ENCODE measurements at places on chromosomes 5 and 9.

- no peak for DNase-seq
Observed at GRCh38 chr9:110142868-110143481, 65.0 kb downstream of the C9orf152 start.

- DNase-seq = no peak
Observed at GRCh38 chr5:22604711-22605110, 248.4 kb downstream of the CDH12 start.

DNA sequence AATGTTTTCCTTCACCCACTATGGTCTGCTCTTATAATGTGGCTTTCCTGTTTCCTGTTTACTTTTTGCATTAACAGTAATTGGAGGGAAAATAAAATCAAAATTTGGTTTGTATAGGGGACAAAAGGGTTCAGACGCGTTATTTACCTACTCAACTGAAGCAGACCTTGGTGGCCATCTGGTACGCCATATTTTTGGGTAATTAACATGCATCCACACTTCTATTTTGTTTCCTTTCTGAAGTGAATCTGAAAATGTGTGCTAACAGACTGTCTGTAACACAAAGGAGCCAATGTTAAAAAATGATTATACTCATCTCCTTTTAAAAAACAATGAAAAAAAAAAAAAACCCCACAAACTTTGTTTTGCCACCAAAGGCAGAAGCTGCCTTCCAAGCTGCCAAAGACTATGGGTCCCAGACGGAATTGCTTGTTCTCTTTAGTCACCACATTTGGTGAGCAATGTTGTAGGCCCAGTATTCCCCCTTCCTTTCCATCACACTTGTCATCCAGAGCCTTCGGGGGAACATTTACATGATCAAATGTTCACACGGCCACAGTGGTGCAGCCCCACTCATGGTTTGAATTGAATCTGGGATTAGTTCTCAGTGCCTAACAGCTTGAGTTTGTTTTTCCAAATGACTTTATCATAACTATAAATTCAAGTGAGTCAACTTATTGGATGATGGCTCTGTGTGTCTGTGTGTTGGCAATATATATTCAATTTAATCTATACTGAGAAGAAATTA is 323.7 kb upstream of the CD180 start:
- DNase-seq = no peak

DNA sequence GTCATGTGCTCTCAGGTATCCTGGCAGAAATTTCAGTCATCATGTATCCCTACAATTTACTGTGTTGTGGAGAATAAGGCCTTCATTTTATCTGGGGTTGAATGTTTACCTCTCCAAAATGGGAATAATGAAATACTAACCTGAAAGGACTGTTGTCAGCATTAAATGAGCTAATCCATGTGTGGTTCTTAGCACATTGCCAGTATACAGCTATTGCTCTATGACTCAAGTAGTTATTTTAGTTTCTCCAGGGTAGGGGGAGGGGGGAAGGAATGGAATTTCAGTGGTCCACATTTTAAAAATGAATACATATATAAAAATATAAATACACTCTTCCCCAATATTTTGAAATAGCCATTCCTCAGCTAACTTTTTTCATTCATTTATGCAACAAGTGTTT is 3.5 kb downstream of the PAM start:
- DNase-seq = no peak

DNA sequence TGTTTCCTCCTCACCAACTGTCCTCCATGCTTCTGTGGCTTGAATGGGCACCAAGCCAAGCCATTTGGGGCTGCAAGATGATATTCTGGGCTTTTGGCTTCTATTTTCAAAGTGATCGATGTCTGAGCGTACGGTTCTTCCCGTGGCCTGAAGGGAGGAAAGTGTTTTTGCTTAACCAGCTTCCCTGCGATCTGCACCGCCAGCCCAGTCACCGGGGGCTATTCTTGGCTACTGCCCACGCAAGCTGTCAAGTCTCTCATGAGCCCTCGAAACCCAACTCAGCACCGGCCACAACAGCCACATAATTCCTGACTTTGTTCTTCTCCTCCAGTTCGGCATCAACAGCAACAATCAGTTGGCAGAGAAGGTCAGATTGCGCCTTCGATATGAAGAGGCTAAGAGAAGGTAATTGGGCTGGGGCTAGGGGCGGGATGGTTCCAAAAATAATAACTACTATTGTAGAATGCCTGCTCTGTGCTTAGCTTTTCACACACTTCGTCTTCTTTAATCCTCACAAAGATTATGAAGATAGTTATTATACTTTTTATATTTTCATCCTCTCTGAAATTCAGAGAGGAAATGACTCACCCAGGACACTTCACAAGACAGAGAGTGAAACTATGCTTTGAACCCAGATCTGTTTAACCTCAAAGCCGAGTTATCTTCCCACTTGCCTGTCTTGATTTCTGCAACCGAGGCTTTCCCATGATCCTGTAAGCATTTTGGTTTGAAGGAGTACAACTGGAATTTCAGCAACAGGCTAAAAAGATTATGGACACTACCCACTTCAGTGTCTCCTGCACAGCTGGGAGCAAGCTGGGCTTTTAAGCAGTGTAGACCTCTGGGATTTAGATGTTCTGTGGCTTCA is 76.4 kb upstream of the RARS1 start:
- DNase-seq = no peak

DNA sequence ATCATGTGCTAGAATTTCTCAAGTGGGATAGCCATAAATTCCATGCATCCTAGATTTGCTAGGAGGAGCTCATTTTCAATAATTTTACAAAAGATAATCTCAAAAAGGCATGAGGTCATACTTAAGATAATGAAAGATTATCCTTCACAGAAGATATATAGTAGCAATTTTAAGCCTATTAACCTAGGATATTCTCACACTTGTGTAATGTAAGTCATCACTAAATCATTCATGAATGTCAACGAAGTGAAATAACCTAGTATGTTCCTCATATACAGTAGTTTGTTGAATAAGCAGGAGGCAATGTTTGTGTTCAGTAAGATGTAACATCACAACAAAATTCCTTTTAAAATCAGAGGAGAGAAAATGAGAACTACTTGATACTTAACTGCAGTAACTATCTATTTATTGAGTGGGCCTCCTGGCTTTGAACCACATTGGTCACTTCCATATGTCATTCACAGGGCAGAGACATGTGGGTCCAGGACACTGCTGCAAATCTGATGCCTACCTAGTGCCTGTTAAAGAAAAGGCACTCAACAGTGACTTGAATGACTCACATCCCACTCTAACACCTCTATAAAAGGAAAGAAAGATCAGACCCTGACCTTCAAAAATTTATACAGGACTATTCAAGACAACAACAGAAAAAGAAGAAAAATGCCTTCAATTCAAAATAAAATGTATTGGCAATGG is 8.2 kb downstream of the LIFR start:
- no peak for DNase-seq

DNA sequence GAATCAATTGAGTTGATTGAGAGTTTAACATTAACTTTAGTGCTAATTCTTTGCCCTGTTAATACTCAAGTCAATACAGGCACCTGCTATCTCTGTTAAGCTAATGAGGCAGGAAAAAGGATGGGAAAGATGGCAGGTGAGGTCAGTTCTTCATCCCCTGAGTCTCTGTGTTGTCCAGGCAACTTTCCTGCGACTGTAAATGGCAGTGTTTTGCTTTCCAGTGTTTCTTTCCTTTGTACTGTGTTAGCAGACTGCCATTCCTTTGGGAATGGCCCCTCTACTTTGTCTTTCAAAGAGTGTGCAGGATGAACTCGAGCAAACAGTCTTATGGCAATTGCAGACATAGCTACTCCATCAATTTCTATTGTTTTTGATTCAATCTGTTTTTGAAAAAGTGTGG is 202.2 kb upstream of the VLDLR start:
- DNase-seq = no peak

DNA sequence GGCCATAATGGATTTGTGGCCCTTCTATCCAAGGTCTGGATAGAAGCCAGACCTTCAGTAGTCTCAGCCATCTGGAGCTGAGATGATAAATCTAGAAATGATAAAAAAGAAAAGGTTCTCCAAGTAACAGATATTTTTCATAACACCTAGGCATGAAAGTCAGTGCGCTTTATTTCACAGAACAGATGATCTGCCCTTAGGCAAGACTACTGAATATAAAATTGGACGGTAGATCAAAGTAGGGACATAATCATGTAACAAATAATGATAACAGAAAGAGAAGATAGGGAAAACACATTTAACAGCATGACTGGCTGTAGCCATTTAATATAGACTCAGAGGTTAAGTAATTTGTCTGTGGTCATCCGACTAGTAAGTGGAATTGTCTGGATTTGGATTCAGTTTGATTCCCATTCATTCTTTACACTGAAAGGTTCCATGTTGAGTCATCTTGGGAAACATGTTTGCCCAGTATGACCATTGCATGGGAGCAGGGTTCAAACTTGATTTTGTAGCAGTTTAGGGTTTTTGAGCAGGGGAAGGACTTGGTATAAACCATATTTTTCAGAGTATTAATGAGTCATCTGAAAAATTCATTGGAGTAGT is 4.1 kb upstream of the CAVIN4 start:
- no peak for DNase-seq

GRCh38 chr5:159061179-159061796 is 38.4 kb downstream of the EBF1 start:
- DNase-seq = no peak

DNA sequence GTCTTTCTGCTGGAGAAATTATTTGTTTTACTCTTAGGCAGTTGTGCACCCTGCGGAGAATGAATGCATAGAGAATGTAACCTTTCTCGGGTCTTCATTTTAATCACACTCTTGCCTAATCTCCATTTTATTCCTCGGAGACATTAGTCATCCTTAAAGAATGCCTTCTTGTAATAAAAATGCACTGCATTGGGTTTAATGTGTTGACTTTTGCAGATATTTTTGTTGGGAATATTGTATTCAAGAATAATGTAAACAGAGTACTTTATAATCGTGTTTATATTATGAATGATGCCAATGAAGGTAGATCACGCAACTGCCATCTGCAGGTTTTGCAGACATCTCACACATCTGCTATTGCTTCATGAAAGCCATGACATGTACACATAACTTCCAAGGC is 1093.9 kb upstream of the CDH6 start:
- no peak for DNase-seq

GRCh38 chr9:33202552-33203201 is 35.5 kb upstream of the B4GALT1 start:
- DNase-seq = peak; percentile 56

DNA sequence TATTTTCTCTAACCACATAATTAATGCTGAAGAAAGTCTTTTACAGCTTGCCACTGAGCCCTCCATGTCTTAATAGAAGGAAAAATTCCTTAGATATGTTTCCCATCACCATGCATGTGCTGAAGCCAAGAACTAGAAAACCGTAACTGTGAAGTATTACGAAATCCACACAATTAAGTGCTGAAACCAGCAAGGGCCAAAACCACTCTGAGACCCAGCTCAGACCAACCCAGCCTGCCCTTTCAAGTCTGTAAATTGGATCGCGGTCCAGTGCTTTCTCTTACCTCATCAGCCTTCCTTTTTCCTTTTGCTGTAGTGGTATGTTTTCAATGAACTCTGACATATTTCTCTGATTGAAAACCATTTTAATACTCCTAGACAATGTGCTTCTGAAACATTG is 26.3 kb downstream of the SEMA5A start:
- no peak for DNase-seq

DNA sequence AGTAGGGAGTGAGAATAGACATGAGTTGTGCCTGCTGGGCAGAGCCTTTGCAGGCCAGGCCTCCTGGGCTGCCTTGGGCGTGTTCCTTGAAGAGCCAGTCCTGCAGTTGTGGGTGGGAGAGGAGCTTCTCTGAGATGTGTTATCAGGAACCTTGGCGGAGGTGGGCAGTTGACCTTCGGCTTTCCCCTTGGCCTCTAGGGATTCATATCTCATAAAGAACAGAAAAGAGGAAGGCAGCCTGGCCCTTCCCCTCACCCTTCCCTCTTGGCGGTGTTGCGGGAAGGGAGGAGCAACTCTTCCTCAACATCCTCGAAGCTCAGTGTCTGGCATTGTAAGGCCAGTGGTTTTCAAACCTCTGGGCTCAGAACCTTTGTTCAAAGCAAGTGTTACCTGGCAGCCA is 59.2 kb downstream of the DAPK1 start:
- DNase-seq = no peak

- DNase-seq = no peak
Observed at GRCh38 chr5:167964529-167964928, 326.9 kb upstream of the WWC1 start.

- no peak for DNase-seq
Observed at GRCh38 chr5:177496070-177496726, 1.2 kb downstream of the PDLIM7 start.

DNA sequence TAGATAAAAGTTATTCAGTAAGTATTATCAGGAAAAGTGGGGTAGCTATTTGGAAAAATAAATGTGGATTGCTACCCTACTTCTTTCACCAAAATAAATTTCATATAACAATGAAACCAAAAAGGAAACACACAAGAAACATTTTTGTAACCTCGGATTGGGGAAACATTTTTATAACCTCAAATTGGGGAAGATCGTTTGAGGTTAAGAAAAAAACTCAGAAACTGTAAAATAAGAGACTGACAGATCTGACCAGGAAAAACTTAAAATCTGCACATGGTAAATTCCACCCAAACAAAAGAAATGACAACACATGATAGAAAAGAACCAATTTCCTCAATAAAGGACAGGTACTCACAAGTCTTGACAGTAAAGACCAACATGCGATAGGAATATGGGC is 13.5 kb downstream of the EFCAB9 start:
- DNase-seq = no peak

Measured in CD8-positive, alpha-beta memory T cell (primary cell).